ENCODE measurements at places on chromosomes 12 and 14.

DNA sequence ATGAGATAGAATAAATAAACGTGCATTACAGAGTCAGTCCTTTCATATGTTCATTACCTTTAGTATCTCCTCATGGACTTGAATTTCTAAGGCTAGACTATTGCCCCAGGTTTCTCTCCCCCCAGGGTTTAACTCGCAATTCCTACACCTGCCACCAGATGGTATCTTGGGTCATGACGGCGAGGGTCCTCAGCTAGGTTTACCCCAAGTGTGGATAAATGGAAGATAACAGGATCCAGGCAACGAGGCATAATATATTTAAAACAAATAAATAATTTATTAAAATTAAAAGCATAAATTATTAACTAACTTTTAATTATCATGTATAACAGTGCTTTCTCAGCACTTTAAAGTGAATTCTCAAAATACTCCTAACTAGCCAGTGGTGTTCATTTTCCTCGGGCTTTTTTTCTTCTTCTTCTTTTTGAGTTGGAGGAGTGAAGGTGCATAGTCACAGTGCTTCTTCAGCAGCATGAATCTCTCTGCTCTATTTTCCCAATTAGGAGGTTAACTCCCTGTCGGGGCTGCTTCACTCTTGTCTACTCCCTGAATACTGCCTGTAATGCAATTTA, 243.5 kb upstream of the CAND1 start:
- peak; percentile 32 for DNase-seq

GRCh38 chr14:80996049-80996901, 40.9 kb downstream of the TSHR start:
- peak; percentile 71 for DNase-seq

DNA sequence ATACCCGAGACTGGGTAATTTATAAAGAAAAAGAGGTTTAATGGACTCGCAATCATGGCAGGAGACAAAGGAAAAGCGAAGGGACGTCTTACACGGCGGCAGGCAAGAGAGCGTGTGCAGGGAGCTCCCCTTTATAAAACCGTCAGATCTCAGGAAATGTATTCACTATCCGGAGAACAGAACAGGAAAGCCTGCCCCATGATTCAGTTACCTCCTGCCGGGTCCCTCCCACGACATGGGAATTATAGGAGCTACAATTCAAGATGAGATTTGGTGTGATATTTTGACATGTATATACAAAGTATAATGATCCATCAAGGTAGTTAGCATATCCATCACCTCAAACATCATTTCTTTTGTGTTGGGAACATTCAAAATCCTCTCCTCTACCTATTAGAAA, 2.3 kb upstream of the CDCA4 start:
- peak; percentile 45 for DNase-seq

GRCh38 chr12:77861317-77861716, 30.6 kb downstream of the NAV3 start:
- no peak for DNase-seq

DNA sequence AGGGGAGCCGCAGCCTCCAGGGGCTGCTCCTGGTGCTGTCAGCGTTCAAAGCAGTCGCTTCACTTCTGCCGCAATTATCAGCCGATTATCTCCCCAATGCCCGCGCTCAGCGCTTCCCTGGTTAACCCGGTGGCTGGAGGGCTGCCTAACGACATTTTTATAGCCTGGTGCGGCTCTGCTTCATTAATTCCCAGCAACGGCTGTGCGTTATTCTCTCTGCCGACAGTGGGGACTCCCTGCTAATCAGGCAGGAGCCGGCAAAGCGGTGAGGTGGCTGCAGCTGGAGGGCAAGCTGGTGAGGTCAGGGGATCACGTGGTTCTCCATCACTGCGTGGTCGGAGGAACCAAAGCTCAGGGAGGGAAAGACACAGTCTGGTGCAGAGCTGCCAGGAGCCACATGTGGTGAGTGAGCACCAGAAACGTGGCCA, 62.9 kb downstream of the GLRX5 start:
- peak; percentile 5 for DNase-seq

GRCh38 chr12:115060477-115061168, 376.6 kb upstream of the TBX3 start:
- DNase-seq = peak; percentile 71

DNA sequence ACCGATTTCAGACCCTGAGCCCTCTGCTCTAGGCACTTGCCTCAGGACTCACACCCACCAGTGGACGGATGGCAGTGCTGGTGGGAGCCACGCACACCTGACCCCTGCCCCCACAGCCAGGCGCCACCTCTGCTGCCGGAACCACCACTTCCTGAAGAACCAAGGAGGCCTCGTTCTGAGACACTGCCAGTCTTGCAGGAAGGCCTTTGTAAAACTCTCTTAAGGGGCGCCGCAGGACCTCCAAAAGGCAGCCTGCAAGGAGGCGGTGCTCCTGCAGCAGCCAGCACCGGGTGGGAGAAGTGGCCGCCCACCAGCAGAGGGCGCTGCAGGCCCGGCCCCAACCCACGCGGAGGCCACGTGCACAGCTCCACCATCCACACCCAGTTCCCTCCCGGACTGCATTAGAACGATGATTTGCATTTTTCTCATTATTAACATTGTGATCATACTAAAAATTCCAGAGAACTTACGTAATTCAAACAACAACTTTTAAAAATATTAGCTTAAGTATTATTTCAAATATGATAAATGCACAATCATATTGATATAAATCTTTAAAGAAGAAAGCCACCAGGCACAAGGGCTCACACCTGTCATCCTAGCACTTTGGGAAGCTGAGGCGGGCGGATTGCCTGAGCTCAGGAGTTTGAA, 12.8 kb downstream of the STX2 start:
- no peak for DNase-seq

- DNase-seq = no peak
Observed at GRCh38 chr12:11713202-11713601, 63.7 kb downstream of the ETV6 start.

- DNase-seq = no peak
Observed at GRCh38 chr12:119826661-119827445, 50.3 kb downstream of the CIT start.

GRCh38 chr14:52012635-52013034, 23.3 kb downstream of the RTRAF start:
- DNase-seq = no peak

DNA sequence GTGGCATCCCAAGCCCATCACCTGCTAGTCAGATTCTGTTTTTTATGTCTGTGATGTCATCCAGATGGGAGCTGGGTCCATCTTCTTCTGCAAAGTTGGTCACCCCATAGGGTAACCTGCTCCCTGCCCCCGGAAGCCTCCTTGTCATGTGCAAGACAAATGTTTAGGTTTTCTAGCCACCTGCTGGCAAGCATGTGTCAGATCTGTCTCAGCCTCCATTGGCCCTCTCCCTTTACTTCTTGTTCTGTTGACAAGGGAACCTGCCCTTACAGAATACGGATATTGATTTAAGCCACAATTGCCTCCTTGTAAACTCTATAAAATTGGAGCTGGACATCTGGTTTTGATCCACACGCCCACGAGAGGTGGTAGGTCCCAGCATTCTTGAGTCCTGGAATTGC, 7.5 kb downstream of the NTF3 start:
- DNase-seq = peak; percentile 26

GRCh38 chr12:104376650-104377513, 73.3 kb downstream of the EID3 start:
- peak; percentile 69 for DNase-seq

DNA sequence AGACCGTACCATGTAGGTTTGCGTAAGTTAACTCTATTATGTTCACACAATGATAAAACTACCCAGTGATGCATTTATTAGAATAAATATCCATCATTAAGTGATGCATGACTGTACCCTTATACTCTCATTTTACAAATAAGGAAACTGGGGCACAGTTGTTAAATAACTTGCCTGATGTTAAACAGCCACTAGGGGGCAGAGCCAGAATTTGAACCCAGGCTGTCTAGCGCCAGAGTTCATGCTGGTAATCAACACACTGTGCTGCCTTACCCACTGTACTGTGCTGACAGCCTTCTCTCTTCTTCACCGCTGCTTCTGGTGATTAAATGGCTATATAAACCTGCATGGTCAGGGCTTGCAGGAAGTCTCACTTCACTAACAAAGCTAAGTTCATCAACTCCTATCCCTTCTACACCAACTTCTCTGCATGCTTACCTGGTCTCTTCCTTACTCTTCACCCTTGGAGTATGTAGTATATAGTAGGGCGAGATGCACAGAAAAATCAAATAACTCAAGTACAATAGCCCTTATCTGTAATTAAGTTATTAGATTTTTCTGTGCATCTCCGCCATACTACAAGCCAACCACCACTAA, 43.6 kb upstream of the APPL2 start:
- DNase-seq = no peak

DNA sequence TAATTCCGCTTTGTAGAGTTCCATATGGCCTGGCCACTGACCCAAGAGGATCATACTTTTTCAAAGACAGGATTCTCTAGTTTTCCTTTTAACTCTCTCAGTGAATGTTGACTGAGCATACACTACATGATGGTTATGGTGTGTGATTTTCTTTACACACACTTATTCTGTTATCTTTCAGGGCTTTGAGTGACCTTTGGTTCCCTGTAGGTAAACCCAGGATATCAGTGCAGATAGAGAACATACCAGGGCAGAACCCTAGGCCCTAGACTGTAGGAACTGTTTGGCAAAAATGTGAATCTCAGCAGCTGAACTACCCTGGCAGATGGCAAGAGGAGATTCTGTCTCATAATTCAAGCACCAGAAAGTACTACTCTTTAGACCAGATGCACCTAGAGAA, 159.6 kb downstream of the KCNA5 start:
- DNase-seq = no peak

DNA sequence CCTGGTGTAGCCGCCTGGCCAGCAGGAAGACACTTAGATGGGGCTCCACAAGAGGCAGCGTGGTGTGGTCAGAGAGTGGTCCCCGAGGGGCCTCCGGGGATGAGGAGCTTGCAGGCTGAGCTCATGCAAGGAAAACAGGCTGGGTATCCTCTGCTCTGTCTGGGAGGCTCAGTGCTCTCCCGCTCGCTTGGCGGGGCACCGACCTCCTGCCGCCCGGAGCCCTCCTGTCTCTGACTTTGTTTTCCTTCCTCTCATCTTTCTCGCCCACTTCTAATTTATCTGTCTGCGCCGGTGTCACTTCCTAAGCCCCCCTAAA, 31.3 kb upstream of the DLK1 start:
- DNase-seq = no peak

- no peak for DNase-seq
Observed at GRCh38 chr12:76879710-76880518, 1.1 kb upstream of the CSRP2 start.

DNA sequence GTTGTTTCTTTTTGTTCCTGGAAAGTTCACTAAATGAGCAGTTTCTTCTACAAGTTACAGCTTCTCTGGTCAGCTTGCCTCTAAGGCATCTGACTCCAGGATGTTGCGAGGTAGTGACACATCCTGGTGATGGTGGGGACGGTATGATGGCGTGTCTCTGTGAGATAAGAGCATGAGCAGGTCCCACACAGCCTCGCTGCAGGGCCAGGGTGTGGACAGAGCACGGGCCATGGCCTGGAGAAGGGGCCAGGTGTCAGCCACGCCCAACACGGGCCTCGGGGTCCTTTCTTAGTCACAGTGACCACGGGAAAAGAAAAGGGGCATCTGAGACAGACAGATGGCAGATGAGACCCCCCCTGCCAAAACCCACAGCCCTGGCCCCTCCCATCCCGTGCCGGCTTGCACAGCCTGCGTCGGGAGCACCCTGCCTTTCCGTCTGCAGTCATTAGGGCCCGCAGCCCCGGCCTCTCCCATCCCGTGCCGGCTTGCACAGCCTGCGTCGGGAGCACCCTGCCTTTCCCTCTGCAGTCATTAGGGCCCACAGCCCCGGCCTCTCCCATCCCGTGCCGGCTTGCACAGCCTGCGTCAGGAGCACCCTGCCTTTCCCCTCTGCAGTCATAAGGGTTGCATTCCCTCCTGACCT, 79.3 kb upstream of the DYNC1H1 start:
- DNase-seq = no peak

DNA sequence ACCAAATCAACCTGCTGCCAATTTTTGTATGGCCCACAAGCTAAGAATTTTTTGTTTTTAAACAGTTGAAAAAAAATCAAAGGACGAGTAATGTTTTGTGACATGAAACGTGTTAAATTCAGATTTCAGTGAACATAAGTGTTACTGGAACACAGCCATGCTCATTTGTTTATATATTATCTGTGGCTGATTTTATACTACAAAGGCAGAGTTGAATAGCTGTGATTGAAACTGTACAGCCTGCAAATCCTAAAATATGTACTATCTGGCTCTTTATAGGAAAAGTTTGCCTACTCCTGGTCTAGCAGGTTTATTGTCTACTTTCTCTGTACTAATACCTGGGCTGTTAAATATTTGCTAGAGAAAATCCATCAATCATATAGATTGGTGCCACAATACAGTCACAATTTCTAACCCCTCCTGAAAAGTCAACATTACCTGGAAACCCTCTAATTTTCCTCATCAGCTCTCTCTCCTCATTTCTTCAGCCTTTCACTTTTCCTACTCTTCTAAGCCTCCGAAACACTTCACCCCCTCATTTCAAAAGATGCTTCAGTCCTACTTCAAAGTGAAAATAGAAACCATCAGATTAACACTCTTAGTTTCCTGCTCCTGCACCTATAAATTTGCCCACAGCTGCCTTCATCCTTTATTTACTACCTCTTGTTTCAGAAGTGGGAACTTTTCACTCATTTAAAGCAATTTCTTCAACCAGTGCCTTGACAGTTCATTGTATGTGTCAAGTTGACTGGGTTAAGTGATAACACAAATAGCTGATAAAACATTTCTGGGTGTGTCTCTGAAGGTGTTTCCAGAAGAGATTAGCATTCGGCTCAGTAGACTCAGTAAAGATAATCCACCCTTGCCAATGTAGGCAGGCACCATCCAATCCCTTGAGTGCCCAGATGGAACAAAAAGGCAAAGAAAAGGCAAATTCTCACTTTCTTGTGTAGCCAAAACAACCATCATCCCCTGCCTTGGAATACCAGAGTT, 18.0 kb upstream of the C2CD5 start:
- no peak for DNase-seq

DNA sequence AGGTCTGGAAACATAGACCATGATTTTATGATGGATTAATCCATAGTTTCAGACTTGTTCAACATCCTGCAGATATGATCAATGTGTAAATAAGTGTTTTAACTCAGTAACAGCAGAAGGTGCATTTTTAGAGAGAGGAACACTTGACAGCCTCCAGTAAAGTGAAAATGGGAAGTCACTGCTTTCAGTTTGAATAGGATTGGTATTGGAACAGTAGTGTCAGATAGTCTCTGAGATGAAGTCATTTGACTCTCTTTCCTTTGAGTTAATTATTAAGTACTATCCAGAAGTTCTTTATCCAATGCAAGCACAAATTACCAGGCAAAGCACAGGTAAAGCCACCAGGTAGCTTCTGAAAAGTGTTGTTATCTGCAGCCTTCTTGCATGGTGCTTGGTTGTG, 14.5 kb upstream of the NAV3 start:
- no peak for DNase-seq

All from M059J (cell line).